Stimulated activated CD8-positive, alpha-beta memory T cell treated with anti-CD3 and anti-CD28 coated beads, Interleukin-4, amount 100 ng/mL, for 48 hours (primary cell): ENCODE measurements at places on chromosomes 5 and 9.

- DNase-seq, result no peak
These were observed 56.1 kb downstream of the DOCK8 start for GRCh38 chr9:270657-271237.

DNA sequence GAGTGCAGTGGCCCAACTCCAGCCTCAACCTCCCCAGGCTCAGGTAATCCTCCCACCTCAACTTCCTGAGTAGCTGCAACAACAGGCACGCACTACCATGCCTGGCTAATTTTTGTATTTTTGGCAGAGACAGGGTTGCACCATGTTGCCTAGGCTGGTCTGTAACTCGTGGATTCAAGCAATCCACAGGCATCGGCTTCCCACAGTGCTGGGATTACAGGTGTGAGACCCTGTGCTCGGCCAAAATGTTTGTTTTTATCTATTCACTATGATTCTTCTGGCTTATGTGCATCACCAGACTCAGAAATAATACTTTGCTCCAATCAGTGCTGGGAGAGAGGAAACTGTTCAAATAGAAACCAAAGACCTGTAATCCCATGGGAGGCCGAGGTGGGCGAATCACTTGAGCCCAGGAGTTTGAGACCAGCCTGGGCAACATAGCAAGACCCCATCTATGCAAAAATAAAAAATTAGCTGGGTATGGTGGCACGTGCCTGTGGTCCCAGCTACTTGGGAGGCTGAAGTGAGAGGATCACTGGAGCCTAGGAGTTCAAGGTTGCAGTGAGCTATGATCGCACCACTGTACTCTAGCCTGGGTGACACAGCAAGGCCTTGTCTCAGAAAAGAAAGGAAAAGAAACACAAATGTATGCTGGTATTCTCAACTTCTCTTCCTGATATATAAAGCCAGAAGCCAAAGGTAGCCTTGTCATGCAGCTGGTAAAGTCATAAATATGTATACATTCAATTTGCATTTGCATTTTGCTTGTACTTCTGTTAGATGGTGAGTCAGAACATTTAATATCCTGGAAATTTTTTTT is 4.5 kb downstream of the PIP5K1B start:
- DNase-seq, result no peak

DNA sequence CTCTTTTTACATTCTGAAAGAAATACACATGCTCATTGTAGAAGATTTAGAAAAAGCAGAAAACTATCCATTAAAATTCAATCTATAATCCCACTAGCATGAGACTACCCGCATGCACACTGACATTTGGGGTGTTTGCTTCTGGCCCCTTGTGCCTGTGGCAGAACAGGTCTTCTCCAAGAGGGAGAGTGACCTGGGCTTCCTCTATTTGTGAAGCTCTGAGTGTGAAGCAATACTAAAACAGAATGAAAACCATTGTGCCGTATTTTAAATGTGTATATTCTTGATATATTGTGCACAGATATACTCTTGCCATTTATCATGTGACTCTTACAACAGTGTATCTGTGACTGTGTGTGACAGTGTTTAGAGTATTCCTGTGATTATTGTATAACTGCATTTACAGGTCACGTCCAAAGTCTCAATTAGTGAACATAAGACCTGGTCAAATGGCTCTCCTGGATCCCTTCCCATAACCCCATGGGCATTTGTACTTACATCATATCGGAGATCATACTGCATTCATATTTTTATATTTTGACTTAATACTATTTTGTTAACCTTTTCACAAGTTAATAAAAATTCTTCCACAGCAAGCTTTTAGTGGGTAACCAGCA is 14.7 kb upstream of the CPEB4 start:
- DNase-seq, result no peak

DNA sequence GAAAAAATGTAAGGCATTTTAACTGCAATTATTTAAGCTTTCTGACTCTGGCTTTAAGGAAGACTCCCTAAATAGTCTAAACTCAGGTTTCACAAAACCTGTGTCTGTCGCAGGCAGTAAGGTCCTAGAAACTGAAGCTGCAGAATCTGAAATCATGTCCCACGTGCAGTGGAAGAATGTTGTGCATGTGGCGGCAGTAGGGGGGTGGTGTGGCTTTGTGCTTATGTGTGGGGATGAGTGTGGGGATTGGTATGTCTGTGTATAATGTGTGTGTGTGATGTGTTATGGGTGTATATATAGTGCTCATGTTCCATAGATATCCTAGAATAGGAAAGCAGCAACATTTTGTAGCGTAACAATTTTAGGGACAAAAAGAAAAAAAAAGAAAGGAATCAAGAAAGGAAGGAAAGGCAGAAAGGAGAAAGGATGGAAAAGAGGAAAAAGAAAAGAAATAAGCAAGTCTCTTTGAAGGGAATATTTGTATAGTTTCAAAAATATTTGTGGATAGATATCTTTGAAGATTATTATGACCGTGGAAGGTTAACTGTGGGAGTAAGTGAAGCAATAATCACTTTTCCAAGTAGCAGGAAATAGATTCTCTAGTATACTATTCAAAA is 6.6 kb downstream of the ANKDD1B start:
- no peak for DNase-seq

DNA sequence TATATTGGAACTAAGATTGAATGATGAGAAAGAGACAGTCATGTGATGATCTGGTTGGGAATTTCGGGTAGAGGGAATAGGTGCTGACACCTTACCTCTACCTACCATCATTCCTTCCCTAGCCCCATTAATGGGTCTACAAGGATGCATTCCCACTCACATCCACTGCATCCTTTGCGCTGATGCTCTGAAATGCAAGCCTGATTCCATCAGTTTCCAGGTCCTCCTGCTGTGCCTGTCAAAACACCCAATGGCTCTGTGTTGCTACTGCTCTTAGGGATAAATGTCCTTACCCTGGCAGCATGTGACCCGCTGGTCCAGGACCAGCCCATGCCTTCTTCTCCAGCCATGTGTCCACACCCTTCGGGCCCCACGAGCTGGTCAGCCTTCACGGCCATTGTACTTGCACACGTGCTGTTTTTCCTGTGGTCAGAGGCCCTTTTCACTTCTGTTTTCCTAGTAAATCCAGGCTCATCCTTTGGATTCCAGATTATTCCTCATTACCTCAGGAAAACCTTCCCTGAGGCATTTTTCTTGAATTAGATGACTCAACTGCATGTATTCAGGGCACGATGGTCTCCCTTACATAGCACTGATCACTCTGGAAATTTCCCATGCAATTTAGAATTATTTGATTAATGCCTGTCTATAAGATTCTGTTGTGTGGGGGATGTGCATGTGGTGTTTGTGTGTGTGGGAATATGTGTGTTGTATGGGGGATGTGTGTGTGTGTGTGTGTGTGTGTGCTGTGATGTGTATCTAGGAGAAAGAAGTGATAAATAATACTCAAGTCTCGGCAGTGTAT is 185.0 kb downstream of the DIRAS2 start:
- no peak for DNase-seq

DNA sequence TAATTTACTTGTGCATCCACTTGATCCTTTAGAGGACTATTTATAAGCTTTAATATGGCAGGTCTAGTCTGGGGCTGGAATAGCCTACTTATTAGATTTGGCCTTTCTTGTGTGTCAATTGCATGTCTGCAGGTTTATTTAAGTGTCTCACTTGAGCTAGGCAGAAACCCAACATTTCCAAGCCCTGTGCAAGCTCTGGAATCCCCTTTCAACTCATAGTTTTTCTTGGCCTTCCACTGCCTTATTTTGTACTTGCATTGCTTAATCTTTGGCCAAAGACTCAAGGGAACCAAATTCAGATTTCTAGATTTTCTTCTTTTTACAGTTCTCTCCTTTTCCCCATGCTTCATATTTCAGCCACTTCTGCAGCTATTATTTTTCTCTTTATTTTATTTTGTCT is 102.4 kb upstream of the RFX3 start:
- DNase-seq, result no peak
